ENCODE measurements at places on chromosomes 2 and 18. TPM values are rescaled to one million over a fixed set of nuclear protein-coding genes. Genes with fewer than 3 reads are reported as not detected.

The SLC9A4 gene
- total RNA-seq = 0.08 TPM

The LRRC30 gene
- total RNA-seq = not detected

The UGGT1 gene
- total RNA-seq = 102 TPM

The NT5C1B gene
- not detected for total RNA-seq

The BARD1 gene
- total RNA-seq = 22.0 TPM

The DSG4 gene
- not detected for total RNA-seq

The SLC11A1 gene
- not detected for total RNA-seq

The ANKRD62 gene
- total RNA-seq = 0.13 TPM

The LRP2 gene
- 0.23 TPM for total RNA-seq

The SAG gene
- total RNA-seq = not detected

The MTCL1 gene
- total RNA-seq = 3.8 TPM

The TUBB8B gene
- 1.4 TPM for total RNA-seq

The RAPGEF4 gene
- 7.5 TPM for total RNA-seq

The COL3A1 gene
- total RNA-seq = 0.31 TPM

The CHRND gene
- total RNA-seq = not detected

The DYNAP gene
- total RNA-seq = not detected

The SPEG gene
- 6.1 TPM for total RNA-seq

The PTPRN gene
- 1.1 TPM for total RNA-seq

The IL37 gene
- total RNA-seq = not detected

The CXCR1 gene
- total RNA-seq = not detected

The RGPD3 gene
- 0.15 TPM for total RNA-seq

The CCDC102B gene
- total RNA-seq = 8.2 TPM

The AP1S3 gene
- total RNA-seq = 0.80 TPM

The IGFBP5 gene
- 7.2 TPM for total RNA-seq

The DYSF gene
- 566 TPM for total RNA-seq

The PRSS56 gene
- total RNA-seq = not detected

The CCDC138 gene
- 7.6 TPM for total RNA-seq

The LRATD1 gene
- total RNA-seq = 37.6 TPM

The FAM237A gene
- not detected for total RNA-seq

The MBD1 gene
- total RNA-seq = 65.1 TPM

The EHBP1 gene
- total RNA-seq = 54.4 TPM

The CTIF gene
- 51.5 TPM for total RNA-seq

The HOXD13 gene
- not detected for total RNA-seq

The SPRED2 gene
- 17.6 TPM for total RNA-seq

The SERPINB7 gene
- total RNA-seq = not detected

The QPCT gene
- total RNA-seq = 50.6 TPM

The ITPRIPL1 gene
- total RNA-seq = 1.8 TPM

The LYPD1 gene
- total RNA-seq = 0.64 TPM

The CYTIP gene
- not detected for total RNA-seq

The RGPD8 gene
- 11.8 TPM for total RNA-seq
